CD4-positive, alpha-beta T cell treated with Interleukin-17A for 4 hours (primary cell): ENCODE measurements at places on chromosomes 3 and 15.

DNA sequence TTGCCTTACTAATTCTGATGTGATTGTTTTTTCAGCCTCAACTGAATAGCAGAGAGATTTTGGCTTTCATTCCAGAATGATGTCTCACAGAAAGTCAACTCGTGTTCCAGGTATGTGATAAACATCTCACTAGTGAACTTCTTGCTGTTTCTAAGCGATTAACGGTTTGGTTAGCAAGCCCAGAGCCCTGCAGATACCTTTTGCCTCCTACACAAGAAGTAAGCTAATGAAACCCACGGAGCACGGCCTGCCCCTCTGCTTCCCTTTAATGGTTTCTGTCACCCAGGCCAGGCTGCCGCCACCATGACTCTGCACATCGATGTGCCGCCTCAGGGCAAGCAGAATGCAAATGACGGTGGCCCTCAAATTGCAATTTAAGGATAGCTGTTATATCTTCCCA is 155.9 kb upstream of the ICE2 start:
- no peak for DNase-seq

DNA sequence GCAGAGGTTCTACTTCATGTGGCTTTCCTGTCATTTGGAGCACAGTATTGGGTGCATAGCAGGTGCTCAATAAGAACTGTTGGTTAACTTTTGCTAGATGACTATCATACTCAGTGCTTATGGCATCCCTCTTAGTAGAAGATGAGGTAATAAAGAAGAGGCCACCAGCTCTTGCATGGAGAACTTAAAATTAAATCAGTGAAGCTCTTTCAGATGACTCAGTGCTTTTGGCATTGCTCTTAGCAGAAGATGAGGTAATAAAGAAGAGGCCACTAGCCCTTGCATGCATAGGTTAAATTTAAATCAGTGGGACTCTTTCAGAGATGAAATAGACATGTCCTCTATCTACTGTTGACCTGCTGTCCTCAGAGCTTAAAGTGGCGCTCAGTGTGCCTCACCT is 109.4 kb upstream of the FGF7 start:
- DNase-seq = no peak

DNA sequence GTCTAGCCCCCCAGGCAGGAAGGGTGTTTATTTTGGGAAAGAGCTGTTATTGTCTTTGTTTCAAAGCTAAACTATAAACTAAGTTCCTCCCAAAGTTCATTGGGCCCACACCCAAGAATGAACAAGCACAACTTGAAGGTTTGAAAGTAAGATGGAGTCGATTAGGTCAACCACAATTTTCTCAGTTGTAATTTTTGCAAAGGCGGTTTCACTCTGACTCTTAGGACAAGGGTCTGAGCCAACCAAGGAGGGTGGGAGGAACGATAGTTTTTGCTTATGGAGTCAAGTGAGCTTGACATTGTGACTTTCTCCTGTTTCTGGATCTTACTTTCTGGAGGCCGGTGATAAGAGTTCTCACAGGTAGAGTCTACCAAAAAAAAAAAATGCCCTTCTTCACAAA is 5.8 kb upstream of the ZNF770 start:
- no peak for DNase-seq

DNA sequence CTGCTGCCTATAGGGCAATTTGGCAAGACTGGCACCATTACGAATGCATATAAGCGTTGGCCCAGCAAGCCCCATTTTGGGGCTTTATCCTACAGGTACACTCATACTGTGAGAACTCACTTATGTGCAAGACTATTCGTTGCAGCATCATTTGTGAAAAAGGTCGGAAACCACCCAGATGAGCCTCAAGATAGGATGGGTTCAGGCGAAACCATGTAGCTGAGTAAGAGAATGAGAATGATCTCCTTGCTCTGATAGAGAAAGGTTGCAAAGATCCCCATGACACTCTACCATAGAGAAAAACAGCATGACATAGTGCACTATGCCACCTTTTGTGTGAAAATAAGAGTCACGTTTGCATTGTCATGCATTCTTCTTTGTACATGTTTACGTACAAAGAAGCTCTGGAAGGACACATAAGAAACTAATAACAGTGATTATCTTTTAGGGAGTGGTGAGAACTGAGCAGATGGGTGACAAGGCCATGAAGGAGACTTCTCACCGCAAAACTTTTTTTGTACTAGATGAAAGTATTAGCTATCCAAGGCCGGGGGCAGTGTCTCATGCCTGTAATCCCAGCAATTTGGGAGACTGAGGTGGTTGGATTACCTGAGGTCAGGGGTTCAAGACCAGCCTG is 50.0 kb downstream of the RHCG start:
- DNase-seq = no peak

GRCh38 chr15:101841656-101842055 is 29.7 kb downstream of the OR4F15 start:
- no peak for DNase-seq

DNA sequence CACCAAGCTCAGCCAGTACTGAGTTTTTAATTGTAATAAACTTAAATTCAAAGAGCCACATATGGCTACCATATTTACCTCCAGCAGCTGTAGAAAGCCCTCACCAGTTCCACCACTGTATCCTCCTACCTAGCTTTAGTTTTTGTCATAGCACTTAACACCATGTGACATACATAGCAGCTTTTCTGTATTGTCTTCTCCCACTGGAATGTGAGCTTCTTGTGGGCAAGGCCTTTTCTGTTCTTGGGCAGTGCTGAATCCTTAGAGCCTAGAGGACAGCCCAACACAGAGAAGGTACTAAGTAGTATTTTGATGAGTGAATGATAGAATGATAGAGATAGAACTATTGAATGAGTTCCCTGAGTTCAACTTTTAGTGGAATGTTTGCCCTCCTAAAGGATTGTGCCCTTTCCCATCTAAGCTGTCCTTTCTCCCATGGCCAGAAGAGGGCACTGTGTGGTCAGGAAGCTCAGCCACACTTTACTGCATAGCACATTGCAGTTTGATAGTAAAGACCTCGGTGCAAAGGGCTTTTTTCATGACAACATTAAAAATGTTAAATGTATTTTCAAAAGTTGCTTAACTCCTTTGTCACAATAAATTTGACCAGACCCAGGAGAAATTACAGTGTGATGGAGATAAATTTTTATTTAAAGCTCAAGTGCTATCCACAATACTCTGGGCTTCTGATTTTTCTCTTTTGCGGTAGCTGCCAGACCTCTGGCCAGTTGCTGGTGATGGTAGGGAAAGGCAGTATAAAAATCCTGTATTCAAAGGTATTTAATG is 115.8 kb downstream of the GHSR start:
- peak; percentile 60 for DNase-seq

DNA sequence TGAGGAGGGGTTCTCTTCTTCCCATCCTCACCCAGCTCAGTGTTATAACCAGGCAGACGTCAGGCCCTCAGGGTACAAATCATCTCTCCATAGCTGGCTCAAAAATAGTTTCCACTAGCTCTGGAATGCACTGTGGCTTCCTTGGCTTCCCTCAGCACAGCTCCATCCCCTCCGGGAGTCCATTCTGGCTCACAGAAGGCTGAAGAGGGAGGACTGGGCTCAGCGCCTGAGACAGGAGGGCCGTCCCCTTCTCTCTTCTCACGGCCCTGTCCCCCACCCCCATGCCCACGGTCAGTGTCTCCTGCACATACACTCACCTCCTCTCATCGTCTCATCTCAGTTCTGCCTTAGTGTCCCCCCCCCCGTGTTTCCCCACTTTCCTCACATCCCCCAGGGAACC is 50.1 kb downstream of the UMPS start:
- no peak for DNase-seq

- DNase-seq = no peak
Measured at GRCh38 chr3:96072226-96072625, 742.2 kb upstream of the EPHA6 start.

GRCh38 chr3:184874709-184875644 is 63.0 kb downstream of the VPS8 start:
- peak; percentile 7 for DNase-seq

DNA sequence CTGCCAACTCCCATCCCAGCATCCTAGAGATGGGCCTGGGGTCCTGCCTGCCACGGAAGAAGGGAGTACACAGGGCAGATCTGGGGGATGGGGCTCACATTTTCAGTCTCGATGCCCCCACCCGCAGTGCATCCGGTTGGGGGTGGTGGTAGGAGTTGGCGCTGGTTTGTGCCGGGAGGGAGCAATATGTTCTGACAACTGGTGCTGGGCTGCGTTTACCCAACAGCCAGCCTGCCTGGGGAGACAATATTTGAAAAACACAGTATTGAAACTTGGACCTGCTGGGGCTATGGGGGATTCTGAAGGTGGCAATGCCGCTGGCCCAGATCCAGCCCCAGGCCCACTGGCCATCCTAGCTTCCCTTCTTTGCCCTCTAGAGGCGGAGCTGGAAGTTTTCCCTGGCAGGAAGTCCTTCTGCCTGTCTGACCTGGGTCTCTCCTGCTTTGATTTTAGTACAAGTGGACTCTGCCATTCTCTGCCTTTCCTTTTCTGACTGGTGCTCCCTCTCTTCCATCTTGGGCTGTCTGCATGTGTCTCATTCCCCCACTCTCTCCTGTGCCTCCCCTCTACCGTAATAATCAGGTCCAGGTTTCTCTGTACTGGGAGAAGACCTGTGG is 3.5 kb downstream of the SEMA3F start:
- no peak for DNase-seq

GRCh38 chr3:101848326-101848725 is 988 bp upstream of the NFKBIZ start:
- DNase-seq = no peak

GRCh38 chr15:88321271-88321670 is 64.7 kb upstream of the NTRK3 start:
- DNase-seq = no peak

DNA sequence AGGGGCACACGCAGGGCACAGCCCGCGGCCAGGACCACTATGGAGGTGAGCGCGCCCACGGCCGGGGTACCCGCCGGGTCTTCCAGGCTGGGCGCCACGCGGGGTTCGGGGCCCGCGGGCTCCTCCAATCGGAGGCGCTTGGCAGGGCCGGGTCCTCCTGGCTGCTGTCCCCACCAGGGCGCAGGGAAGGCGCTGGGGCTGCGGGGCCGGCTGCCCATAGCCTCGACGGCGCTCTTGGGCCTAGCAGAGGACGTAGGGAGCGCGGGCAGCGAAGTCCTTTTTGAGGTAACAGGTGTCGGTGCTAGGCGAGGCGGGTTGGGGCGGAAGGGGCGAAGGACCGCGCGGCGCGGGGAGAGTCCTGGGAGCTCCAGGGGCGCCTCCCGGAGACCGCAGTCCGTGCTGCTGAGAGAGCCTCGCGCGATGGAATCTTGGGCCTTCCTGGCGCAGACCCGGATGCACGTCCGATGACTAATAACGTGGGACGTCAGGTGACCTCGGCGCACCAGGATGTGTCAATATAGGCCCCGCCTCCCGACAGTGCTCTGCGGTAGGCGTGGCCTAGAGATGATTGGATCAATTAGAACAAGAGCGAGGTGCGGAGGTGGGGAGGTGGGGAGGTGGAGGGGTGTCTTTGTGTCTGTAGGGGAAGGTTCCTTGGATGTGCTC is at the start of gene PRR23A:
Gene PRR23A, minus strand, starts transcription at position 218 of the 666 bp plus-strand sequence. Its CDS starts 0 bp downstream, at position 218.
- no peak for DNase-seq

DNA sequence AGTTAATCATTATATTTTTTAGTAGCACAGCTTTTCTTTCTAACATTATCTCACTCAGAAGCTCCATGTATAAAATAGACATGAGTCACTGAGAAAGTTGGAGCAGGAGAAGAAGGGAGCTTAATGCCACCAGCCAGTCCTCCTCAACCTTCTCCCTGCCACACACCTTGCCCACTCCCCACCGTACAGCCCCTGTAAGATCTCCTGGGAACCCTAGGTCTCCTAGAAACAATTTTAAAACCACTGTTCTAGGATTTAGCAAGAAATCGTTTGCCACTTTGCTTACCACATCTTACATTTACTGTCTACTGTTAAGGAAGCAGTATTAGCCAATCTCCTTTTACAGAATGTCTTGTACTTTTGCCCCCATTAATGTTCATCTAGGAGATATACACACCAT is 170.1 kb upstream of the SNTN start:
- DNase-seq = no peak
